ENCODE measurements at places on chromosomes 7 and 10.

DNA sequence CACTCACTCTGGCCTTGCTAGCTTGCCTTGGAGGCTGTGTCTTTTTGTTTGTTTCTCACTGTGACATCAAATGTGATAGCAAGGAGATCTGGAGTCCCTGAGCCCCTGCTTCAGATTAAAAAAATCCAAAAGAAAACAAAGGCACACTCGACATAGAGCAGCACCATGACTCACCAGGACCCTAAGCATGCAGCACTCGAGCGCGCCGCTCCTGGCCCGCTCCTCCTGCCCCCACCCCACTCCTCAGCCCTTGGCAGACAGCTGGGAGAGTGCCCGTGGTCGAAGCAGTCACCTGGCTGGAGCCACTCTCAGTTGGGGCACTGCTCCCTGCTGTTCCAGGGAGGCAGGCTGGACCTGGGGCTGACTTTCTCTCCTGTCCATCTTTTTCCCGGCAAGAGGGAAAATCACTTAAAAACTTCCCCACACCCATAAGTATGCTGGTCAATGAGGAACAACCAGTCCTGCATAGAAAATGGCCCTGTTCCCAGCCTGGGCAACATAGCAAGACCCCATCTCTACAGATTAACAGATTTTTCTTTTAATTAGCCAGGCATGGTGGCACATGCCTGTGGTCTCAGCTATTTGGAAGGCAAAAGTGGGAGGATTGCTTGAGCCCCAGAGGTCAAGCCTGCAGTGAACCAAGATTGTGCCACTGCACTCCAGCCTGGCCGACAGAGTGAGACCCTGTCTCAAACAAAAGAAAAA, 128.4 kb downstream of the PAXIP1 start:
- no peak for DNase-seq

GRCh38 chr10:122494833-122495232, 33.5 kb downstream of the HTRA1 start:
- peak; percentile 80 for DNase-seq

- DNase-seq, result no peak
Measured at GRCh38 chr7:127873151-127873550, 158.1 kb downstream of the LRRC4 start.

DNA sequence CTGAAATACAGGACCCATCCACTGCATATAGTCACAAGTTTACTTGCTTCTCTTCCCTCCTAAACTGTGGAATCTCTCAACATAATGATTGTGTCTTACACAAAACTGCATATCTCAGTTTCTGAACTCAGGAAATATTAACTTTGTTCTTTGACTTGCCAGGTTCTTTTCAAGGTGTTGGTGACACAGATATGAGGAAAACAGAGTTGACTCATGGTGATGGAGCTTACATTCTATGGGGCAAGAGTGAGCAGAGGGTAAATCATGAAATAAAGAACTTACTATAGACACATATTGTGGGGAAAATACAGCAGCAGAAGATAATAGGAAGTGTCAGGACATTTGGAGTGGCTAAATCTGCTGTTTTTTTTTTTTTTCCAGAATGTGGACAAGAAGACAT, 72.5 kb upstream of the IGFBP3 start:
- no peak for DNase-seq

GRCh38 chr10:84256510-84257342, 11.9 kb downstream of the RGR start:
- DNase-seq, result peak; percentile 38

DNA sequence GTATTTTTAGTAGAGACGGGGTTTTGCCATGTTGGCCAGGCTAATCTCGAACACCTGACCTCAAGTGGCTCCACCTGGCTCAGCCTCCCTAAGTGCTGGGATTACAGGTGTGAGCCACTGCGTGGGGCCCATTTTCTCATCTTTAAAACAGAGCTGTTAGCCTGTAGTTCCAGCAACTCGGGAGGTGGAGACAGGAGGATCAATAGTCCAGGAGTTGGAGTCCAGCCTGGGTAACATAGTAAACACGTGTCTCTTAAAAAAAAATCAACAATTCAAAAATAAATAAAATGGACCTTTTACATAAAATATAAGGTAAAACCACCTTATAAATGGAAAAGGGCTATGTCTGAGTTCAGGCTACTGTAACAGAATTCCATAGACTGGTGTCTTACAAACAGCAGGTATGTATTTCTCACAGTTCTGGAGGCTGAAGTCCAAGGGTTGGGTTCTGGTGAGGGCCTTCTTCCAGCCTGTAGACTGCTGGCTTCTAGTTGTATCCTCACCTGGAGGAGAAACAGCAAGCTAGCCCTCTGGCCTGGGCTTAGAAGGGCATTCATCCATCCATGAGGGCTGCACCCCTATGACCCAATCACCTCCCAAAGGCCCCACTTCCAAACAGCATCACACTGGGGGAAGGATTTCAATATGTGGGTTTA, 7.0 kb upstream of the PVRIG start:
- no peak for DNase-seq

DNA sequence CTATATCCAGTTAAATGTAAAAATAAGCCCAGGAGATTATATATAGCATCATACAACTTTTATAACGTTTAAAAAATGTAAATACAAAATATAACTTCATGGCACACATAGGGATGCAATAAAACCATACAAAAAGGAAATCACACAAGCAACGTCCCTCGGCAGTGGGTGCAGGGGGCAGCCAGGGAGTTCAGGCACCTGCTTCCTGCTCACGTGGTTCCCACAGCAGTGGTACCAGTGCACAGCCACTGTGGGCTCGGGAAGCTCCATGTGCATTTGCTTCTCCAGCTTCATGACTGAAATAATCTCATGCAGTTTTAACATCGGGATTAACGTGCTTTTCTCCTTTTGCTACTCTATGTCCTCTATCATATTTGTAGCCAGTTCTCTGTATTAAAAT, 255.5 kb upstream of the CXCL12 start:
- DNase-seq, result no peak

Measured in AG10803 (cell line).